ENCODE measurements at places on chromosomes 4 and X.

- DNase-seq = no peak
Measured at GRCh38 chr4:41303372-41304118, 46.8 kb downstream of the UCHL1 start.

- no peak for DNase-seq
Measured at GRCh38 chr4:94442251-94442650, 9.5 kb upstream of the PDLIM5 start.

- no peak for DNase-seq
Measured at GRCh38 chr4:188854436-188854835, 715.2 kb downstream of the TRIML1 start.

GRCh38 chr4:83728191-83728590 is 192.3 kb downstream of the GPAT3 start:
- DNase-seq = no peak

DNA sequence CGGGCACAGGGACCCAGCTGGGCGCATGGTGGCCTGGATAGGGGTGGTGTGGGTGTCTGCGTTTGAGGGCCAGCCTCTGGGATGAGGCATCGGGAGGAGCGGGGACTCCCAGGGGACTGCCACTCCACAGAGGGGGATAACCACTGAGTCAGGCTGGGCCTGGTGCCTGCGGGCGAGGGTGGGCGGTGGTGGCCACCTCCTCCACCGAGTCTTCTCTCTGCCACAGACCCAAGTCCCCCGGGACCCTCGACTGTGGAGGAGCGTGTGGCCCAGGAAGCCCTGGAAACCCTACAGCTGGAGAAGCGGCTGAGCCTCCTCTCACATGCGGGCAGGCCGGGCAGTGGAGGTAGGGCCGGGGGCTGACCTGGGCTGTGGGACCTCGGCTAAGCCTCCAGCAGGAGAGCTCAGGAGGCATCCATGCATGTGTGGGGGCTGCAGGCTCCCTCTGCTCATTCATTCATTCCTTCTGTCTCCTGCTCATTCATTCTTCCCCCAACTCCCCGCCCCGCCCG is 26.4 kb downstream of the DOK7 start:
- DNase-seq = no peak

GRCh38 chrX:34631479-34632220 is 25.4 kb downstream of the TMEM47 start:
- no peak for DNase-seq

DNA sequence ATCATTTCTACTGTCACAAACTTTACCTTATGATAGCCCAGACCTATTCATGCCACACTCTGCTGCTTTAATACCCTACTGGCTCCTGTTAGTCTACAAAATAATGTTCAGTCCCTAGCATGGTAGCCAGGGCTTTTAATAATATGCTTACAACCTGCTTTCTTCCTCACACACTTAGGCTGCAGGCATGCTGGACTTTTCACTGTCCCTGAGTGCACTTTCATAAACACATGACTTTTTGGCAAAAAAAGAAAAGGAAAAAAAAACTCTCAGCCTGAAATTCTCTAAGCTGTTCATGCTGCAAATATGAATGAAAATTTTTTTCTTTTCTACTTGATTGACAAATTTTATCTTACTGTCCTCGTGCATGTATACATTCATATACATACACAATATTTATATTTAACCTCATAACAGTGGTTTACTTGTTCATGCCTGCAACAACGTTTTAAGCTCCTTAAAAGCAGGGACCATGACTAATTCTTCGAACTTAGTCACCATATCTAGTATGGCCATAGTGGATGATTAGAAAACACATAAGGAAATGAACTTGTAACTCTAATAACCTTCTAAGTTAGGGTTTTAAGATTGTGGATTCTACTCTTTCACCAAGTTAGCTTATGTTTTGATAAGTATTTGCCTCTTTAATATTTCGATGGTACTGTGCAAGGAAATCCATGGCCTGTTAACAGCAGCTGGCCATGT is 229.5 kb downstream of the SPCS3 start:
- DNase-seq = no peak

GRCh38 chr4:41455206-41455605 is 82.8 kb upstream of the LIMCH1 start:
- no peak for DNase-seq

GRCh38 chr4:99724067-99724466 is 66.4 kb upstream of the C4orf54 start:
- DNase-seq = no peak

DNA sequence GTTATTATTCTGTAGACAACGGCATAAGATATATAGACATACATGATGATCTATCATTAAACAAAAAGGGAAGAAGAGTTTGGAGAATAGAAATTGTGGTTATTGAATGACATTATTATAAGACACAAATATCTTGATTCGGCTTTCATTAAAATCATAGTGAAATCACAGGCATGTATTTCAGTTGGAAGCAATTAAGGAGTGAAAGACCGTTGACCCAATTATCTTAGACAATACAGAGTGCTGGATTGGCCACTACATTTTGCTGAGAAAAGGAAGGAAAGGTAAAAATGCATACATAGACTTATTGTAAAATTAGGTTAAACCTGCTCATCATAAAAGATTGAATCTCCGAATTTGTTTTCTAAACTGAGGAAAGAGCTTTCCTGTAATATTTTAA is 209.8 kb downstream of the KCNIP4 start:
- DNase-seq = no peak

DNA sequence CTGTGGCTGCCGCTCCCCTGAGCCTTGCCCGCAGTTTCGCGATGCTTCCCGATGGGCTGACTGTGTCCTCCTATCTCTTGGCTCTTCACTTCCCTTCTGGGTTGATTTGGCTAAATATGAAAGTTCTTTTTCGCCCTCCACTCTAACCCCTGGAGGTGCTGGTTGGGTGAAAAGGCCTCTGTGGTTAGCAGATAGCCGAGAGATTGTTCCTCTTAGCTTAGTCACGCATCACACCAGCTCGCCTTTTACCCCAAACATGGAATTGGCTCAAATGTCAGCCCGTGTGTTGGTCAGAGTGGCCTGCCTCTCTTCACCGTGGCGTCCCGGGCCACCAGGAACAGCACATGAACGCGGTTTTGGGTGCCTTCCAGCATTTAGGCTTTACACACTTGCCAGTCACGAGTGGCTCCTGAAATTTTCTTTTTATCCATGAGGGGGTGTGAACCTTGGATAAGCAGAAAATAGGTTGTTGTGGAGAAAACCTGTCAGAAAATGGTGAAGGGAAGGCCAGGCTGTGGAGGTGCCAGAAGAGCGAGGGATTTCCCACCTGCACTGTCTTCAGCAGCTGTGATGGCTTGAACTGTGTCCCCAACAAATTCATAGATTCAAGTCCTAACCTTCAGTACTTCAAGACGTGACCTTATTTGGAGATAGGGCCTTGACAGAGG is 8.9 kb downstream of the CLCN4 start:
- no peak for DNase-seq

DNA sequence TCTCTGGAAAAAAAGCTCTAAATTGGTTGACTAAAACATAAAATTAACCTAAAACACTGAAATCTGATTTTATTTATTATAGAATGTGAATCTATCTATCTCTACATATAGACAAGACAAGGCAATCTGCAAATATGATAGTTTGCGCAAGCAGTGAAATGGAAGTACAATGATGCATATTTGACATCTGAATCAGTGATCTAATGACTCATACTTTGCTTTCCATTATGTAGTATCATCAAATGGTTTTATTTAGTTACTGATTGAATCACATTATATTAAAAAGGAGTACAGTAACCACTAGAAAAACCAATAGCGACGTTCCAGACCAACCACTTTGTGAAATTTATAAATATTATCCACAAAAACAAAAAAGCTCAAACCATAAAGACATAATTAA is 1969.3 kb downstream of the PCDH7 start:
- no peak for DNase-seq

- no peak for DNase-seq
Measured at GRCh38 chrX:129013574-129013973, 509.7 kb downstream of the SMARCA1 start.

DNA sequence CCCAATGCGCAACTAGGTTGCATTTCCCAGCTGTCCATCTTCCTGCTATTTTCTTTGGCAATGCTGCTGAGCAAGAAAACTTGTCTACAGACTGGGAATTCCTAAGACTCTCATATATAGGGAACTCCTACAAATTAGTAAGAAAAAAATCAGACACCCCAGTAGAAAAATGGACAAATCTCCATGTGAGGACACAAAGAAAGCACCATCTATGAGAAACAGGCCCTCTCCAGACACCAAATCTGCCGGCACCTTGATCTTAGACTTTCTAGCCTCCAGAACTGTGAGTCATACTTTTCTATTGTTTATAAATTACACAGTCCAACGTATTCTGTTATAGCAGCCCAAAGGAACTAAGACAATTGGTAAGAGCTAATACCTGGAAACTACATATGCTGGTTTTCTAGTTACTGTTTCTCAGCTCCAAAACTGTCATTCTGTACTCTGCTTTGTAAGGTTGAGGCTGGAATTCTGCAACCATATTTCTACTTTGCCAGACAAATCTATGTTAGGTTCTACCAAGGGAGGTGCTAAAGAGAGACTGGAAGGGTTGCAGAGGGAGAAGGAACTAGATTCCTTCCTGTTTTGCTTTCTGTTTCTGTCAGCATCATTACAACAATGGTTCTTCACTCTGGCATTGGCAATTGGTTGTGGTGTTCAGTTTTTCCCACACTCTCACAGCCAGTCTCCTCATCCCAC is 35.7 kb upstream of the FAM241A start:
- no peak for DNase-seq

DNA sequence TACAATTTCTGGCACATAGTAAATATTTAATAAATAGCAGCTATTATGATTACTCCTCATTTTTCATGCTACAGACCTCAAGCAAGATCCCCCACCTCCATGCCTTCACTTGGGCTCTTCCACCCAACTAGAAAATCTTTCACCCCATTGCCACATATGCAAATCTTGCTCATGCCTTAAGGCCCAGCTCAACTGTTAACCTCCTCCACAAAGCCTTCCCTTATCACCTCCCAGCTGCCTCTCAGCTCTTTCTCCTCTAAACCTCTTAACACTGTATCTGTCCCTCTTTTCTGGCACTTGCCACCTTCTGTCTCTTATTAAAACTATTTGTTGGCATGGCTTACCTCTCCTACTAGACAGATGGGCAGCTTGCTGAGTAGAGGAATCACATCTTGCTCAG is 51.5 kb downstream of the PJA1 start:
- no peak for DNase-seq

GRCh38 chrX:22533898-22534297 is 261.2 kb downstream of the CBLL2 start:
- no peak for DNase-seq

- DNase-seq = no peak
Measured at GRCh38 chr4:152875261-152875660, 60.9 kb upstream of the FHDC1 start.

DNA sequence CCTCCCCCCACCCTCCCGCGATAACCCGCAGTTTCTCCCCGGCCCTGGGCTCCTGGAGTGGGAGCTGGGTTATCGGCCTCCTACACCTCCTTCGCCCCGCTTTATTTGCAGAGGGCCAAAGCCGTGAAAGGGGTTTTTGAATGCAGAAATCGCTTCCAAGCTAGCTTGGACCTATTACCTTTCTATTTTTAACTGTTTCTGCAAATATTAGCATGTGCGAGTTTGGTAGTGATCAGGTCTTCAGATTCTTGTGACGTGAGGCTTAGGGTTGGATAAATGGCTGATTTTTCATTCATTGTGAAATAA is 1.3 kb downstream of the USP9X start:
- no peak for DNase-seq

GRCh38 chrX:42825201-42825600 is 47.2 kb upstream of the PPP1R2C start:
- no peak for DNase-seq

- DNase-seq = no peak
Measured at GRCh38 chr4:180669680-180670079, 1573.5 kb upstream of the TENM3 start.

GRCh38 chrX:153827903-153828302 is 2.4 kb downstream of the PDZD4 start:
- DNase-seq = no peak

GRCh38 chr4:23355258-23355657 is 534.6 kb downstream of the PPARGC1A start:
- DNase-seq = no peak

GRCh38 chr4:75391489-75392166 is 122.6 kb downstream of the RCHY1 start:
- DNase-seq = no peak

DNA sequence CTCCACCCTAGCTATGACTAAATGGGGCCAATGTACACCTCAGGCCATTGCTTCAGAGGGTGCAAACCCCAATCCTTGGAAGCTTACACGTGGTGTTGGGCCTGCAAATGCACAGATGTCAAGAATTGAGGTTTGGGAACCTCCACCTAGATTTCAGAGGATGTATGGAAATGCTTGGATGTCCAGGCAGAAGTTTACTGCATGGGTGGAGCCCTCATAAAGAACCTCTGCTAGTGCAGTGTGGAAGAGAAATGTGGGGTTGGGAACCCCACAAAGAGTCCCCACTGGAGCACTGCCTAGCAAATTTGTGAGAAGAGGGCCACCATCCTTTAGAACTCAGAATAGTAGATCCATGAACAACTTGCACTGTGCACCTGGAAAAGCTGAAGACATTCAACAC is 284.1 kb downstream of the ANTXR2 start:
- no peak for DNase-seq

DNA sequence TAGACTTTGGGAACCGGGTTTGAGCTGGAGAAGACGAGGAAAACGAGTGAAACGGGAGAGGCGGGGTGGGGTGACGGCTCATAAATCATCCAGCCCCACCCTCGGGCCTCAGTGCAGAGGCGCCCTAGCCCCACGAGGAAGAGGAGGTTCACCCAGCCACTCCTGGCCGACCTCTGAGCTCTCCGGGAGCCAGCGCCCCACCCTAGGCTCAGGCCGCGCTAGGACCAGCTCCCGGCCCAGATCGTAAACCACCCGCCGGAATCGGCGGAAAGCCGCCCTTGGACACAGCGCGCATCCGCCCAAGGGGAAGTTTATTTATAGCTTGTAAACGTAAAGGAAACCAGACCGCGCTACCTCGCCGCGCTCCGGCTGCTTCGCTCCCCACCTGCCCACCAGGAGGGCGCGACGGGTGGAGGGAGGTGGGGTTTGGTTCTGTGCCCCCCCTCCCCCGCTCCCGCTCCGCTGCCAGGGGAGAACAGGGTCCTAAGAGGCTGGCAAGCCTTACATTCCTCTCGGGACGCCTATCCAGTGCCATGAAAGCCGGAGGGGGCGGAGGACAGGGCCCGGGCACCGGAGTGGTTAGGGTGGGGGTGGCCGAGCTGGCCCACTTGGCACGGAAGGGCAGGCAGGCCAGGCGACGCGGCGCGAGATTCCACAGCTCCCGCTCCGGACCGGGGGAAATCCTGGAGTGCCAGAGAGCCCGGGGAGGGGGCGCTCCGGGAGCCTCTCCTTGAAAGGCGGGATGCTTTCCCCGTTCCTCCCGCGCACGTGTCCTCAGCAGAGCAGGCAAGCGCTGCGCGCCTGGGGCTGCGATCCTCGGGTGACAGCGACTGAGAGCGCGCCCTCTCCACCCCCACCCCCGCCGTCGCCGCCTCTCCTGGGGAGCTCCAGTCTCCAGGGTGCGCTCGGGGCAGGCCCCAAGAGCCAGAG is 84.2 kb downstream of the BCOR start:
- peak; percentile 55 for DNase-seq

DNA sequence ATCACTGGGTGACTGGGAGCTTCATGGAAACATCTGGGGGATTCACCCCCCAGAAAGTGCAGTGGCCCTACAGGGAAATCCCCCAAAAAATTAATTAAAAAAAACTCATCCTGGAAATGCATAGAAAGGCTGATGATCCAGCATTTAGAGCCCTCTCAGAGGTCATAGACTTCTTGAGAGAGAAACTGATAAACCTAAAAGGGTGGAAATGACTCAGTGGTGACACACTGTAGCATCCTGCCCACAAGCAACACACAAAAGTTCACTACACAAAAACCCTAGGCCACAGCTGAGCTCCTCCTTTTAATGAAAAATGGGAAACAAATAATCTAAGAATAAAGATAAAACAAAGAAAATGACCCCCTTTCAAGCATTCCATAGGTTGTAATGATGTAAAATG is 911.5 kb downstream of the GLUD2 start:
- DNase-seq = no peak
